Hepatocyte (in vitro differentiated cells): ENCODE measurements at places on chromosomes 2 and 18. TPM values are rescaled to one million over a fixed set of nuclear protein-coding genes. Genes with fewer than 3 reads are reported as not detected.

Gene CNGA3
- not detected in 2 replicates for polyA plus RNA-seq

Gene MEMO1
- 35.1 and 43.9 TPM in 2 replicates for polyA plus RNA-seq

Gene SLC4A5
- 0.28 and 1.7 TPM in 2 replicates for polyA plus RNA-seq

GRCh38 chr2:8380026-8380425 is 301.8 kb upstream of the ID2 start:
- H3K36me3 ChIP-seq, result no peaks in the 10 kb centered on the region
- H3K4me1 ChIP-seq, result no peaks in the 10 kb centered on the region
- no peaks in the 10 kb centered on the region for H3K27me3 ChIP-seq
- DNase-seq, result no peak
- no peak overlapping the region for H3K27ac ChIP-seq

Gene AP1S3
- polyA plus RNA-seq, result 16.5 and 20.5 TPM in 2 replicates

- no peaks in the 10 kb centered on the region for H3K27me3 ChIP-seq
- DNase-seq, result no peak
- H3K4me3 ChIP-seq, result no peak overlapping the region
- no peak overlapping the region for H3K27ac ChIP-seq
- no peaks in the 10 kb centered on the region for H3K4me1 ChIP-seq
Measured at GRCh38 chr2:84766791-84767190, 114.1 kb downstream of the TRABD2A start.

DNA sequence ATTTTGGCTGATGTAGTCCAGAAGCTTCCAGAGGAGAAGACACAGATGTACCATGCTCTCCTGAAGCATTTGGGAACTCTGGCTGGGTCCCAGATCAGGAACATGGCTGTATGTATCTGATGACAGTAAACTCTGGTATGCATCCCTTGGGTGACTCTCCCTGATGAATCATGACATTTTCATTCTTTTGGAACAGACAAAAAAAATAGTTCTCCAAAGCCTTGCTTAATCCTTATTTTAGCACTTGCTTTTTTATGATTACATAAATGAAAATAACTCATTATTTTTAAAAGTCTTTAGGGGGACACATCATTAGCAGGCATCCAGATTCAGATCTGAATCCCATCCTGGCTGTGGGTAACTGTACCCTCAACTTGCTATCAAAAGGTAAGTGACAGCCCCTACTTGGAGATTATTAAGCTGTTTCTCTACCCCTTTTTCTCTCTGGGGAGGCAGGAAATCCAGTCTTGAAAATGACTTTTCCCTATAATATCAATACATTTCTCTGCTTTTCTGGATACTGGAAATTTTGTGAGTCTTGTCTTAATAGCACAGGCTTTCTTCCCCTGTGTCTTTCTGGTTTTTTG is 23.3 kb downstream of the AOX1 start:
- no peak overlapping the region for H3K4me3 ChIP-seq
- DNase-seq, result no peak
- H3K36me3 ChIP-seq, result no peaks in the 10 kb centered on the region
- H3K4me1 ChIP-seq, result no peaks in the 10 kb centered on the region
- no peaks in the 10 kb centered on the region for H3K27me3 ChIP-seq
- H3K27ac ChIP-seq, result no peak overlapping the region

GRCh38 chr2:84495539-84496146 is 20.7 kb upstream of the DNAH6 start:
- H3K4me3 ChIP-seq, result no peak overlapping the region
- H3K36me3 ChIP-seq, result no peaks in the 10 kb centered on the region
- no peaks in the 10 kb centered on the region for H3K4me1 ChIP-seq
- DNase-seq, result peak; percentile 73

GRCh38 chr2:200274116-200275075 is 32.1 kb upstream of the SPATS2L start:
- no peaks in the 10 kb centered on the region for H3K4me1 ChIP-seq
- no peak overlapping the region for H3K4me3 ChIP-seq
- no peak for DNase-seq

- H3K4me1 ChIP-seq, result peaks cover 11% of the 10 kb centered on the region
- H3K27me3 ChIP-seq, result no peaks in the 10 kb centered on the region
- H3K4me3 ChIP-seq, result no peak overlapping the region
- H3K36me3 ChIP-seq, result no peaks in the 10 kb centered on the region
- no peak overlapping the region for H3K27ac ChIP-seq
- DNase-seq, result no peak
Measured at GRCh38 chr2:36477315-36477714, 120.7 kb downstream of the FEZ2 start.

GRCh38 chr2:167122389-167122788 is 234.1 kb downstream of the XIRP2 start:
- no peak overlapping the region for H3K27ac ChIP-seq
- no peaks in the 10 kb centered on the region for H3K36me3 ChIP-seq

DNA sequence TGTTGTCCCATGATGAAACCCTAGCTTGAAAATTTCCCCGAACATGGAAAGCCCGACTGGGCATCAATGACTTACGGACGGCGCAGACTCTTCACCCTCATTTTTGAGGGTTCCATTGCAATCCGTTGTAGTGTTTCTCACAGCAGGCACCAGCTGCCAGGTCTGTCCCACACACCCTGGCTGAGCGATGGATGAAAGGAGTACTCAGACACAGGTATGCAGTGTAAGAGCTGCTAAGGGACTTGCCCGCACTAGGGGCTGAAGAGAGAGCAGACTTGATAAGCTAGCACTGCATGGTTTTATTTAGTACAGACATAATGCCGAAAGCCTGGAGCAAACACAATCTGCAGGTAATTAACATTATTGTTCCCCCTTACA is 15.8 kb downstream of the DYNAP start:
- H3K27ac ChIP-seq, result peak overlapping the region; percentile 85
- no peaks in the 10 kb centered on the region for H3K27me3 ChIP-seq
- no peak overlapping the region for H3K4me3 ChIP-seq
- peak; percentile 36 for DNase-seq
- peaks cover 6% of the 10 kb centered on the region for H3K4me1 ChIP-seq

DNA sequence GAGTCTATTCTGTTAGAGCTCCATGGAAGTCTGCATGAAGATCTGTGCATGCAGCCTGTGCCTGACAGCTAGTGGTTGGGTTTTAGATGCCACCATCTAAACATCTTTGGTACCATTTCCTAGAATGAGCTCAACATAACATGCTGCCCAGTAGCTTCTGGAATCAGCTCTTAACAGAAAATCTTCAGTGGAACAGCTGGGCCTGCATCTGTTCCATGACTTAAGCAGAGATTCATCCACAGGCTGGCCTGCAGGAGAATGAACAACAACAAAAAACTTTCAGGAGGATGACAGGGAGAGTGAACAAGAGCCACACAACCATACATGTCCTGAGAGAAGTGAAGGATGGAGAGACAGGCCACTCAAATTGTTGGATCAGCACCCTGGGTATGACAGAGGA is 316.6 kb downstream of the RDH14 start:
- no peaks in the 10 kb centered on the region for H3K4me1 ChIP-seq
- H3K4me3 ChIP-seq, result no peak overlapping the region
- H3K27me3 ChIP-seq, result no peaks in the 10 kb centered on the region
- no peak for DNase-seq
- no peak overlapping the region for H3K27ac ChIP-seq
- no peaks in the 10 kb centered on the region for H3K36me3 ChIP-seq

Gene CSRNP3
- 3.0 and 6.9 TPM in 2 replicates for polyA plus RNA-seq

DNA sequence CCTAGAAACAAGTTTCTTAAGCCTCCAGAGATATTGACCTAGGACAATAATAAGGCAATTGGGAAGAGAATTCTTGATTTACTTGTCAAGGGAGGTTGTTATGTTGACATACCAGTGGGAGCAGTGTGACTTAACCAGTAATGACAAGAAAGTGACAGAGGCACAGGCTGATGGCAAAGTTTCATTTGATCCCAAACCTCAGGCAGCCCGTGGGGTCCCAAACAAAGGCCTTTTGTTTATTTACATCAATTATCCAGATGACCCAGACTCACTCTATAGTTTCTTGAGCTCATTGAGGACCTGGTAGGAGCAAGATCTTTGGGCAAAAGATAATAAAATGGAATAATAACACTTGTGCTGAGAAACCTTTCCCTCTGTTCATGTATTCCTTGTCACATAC is 336.8 kb downstream of the ARL6IP6 start:
- no peaks in the 10 kb centered on the region for H3K27me3 ChIP-seq
- no peak overlapping the region for H3K27ac ChIP-seq
- no peak for DNase-seq
- H3K4me3 ChIP-seq, result no peak overlapping the region
- no peaks in the 10 kb centered on the region for H3K36me3 ChIP-seq

- DNase-seq, result no peak
- no peaks in the 10 kb centered on the region for H3K4me1 ChIP-seq
- H3K36me3 ChIP-seq, result no peaks in the 10 kb centered on the region
- H3K27ac ChIP-seq, result no peak overlapping the region
- no peak overlapping the region for H3K4me3 ChIP-seq
- H3K27me3 ChIP-seq, result no peaks in the 10 kb centered on the region
Measured at GRCh38 chr2:180910831-180911665, 69.4 kb upstream of the UBE2E3 start.

- no peak overlapping the region for H3K4me3 ChIP-seq
- no peaks in the 10 kb centered on the region for H3K27me3 ChIP-seq
- no peaks in the 10 kb centered on the region for H3K4me1 ChIP-seq
- no peak overlapping the region for H3K27ac ChIP-seq
- no peak for DNase-seq
Measured at GRCh38 chr18:13319629-13320028, 101.1 kb downstream of the LDLRAD4 start.

DNA sequence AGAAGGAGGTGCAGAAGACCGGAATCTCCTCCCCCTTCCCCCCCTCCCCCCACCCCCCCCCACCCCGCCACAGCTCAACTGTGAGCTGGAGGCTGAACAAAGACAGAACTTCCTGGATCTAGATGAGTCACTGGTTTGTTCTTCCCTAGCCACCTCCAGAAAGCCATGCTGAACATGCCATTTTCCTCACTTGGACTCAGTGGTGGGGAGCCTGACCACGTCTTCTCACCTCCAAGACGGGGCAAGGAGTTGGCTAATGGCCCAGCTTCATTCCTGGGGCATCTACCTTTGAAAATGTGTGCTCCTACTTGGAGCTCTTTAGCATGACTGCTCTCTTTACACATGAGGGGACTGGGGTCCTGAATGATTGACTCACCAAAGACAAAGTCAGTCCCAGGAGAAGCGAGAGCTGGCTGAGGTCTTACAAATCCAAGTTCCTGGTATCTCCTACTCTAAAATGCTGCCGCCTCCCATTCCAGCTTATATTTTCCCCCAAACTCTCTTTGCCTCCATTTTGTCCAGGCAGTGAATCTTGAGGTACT is 22.6 kb upstream of the FZD5 start:
- H3K4me3 ChIP-seq, result no peak overlapping the region
- H3K36me3 ChIP-seq, result no peaks in the 10 kb centered on the region
- peaks cover 18% of the 10 kb centered on the region for H3K4me1 ChIP-seq
- no peak for DNase-seq
- peak overlapping the region; percentile 94 for H3K27ac ChIP-seq
- no peaks in the 10 kb centered on the region for H3K27me3 ChIP-seq

- no peak for DNase-seq
- peaks cover 7% of the 10 kb centered on the region for H3K4me1 ChIP-seq
Measured at GRCh38 chr18:62321201-62321600, 3.9 kb upstream of the TNFRSF11A start.

DNA sequence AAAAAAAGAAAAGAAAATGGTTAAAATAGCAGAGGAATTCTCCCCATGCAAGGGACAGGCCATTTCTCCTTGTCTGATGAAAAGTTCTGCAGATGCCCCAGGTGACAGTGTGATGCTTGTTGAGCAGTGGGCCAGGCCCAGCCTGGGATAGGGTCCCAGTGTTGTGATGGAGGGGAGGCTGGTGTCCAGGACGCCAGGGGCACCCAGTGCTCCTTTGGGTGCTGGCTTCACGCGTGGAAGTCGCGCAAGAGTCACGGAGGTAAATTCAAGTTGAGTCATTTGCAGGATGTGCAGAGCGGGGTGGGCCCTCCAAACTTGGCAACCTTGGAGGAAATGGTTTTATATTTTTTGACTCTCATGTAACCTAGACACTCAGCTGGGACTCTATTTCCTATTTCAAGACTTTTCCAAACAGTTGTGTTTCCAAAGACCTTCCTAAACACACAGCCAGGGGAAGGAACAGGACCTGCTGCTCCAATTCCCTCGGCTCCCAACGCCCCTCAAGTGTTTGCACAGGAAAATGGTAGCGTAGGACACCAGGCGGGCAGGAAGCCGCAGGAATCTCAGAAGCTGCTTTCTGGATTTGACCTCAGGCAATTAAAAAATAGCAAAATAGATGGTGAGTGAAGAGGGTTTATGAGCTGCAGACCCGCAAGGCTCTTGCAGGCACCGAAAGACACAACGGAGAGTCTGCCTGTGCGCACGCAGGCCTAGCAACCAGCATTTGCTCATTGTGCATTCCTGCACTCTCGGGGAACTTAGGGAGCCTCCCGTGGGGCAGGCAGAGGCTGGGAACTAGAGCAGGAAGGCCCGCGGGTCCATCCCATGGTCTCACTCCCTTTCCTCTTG is 107.1 kb upstream of the ODC1 start:
- no peaks in the 10 kb centered on the region for H3K27me3 ChIP-seq
- no peak overlapping the region for H3K27ac ChIP-seq
- H3K4me1 ChIP-seq, result no peaks in the 10 kb centered on the region
- DNase-seq, result no peak
- H3K4me3 ChIP-seq, result no peak overlapping the region
- no peaks in the 10 kb centered on the region for H3K36me3 ChIP-seq

DNA sequence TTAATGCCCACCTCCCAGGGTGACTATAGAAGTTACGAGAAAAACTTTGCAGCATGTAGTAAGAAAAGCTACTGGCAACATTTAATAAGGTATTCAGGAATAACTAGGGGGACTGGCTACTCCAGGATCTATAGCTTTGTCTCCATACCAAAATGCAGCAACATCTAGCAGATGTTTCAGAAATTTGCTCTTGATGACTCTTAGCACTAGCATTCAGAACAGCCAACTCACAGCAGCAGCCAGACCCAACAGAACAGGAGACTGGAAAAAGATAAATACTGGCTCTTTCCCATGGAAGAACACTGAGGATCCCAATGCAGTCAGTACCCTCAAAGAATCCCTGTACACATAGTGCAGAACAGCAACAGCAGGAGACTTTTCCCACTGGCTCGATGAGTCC is 105.0 kb downstream of the PRKRA start:
- H3K27me3 ChIP-seq, result no peaks in the 10 kb centered on the region
- no peaks in the 10 kb centered on the region for H3K4me1 ChIP-seq
- no peak overlapping the region for H3K27ac ChIP-seq
- H3K4me3 ChIP-seq, result no peak overlapping the region

DNA sequence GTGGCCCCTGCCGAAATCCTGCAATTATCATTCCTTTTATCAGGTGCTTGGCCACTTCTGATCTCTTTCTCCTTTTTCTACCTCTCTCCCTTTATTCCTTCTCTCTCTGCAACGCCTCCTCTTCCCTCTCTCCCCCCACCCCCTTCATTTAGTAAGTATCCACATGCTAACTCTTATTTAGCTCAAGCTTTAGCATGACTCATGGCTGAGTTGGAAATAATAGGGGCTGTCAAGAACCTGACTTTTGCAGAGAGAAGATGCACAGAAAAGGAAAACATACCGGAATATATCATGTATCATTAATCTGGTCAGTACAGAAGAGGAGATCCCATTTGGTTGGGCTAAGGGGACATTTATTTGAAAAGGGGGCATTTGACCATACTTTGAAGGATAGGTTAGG is 33.1 kb downstream of the FAM171B start:
- H3K36me3 ChIP-seq, result no peaks in the 10 kb centered on the region
- no peak for DNase-seq
- no peak overlapping the region for H3K27ac ChIP-seq
- H3K4me3 ChIP-seq, result no peak overlapping the region
- peaks cover under 1% of the 10 kb centered on the region for H3K4me1 ChIP-seq
- no peaks in the 10 kb centered on the region for H3K27me3 ChIP-seq

- no peak for DNase-seq
- H3K4me1 ChIP-seq, result peaks cover 23% of the 10 kb centered on the region
- H3K4me3 ChIP-seq, result no peak overlapping the region
- no peaks in the 10 kb centered on the region for H3K36me3 ChIP-seq
- H3K27me3 ChIP-seq, result no peaks in the 10 kb centered on the region
Measured at GRCh38 chr2:85175369-85176299, 42.4 kb downstream of the TCF7L1 start.

Gene GALNT13
- polyA plus RNA-seq, result 21.2 and 25.6 TPM in 2 replicates
